ENCODE measurements at places on chromosomes 2 and 18.

DNA sequence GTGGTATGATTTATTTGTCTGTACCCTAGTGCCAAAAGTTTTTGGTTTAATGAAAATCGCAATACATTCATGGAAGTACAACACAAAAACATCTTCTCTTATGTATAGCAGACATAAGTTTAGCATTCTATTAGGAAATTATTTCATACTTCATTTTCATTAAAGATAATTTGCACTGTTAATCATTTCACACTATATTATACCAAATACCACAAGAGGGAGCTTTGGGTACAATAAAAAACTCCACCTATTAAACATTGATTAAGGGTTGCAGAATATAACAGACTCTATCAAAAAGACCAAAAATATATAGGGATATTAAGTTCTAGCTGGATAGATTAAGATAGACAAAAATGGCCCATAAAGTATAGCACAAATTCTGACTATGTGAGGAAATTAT, 79.0 kb downstream of the SLC66A3 start:
- DNase-seq, result no peak

DNA sequence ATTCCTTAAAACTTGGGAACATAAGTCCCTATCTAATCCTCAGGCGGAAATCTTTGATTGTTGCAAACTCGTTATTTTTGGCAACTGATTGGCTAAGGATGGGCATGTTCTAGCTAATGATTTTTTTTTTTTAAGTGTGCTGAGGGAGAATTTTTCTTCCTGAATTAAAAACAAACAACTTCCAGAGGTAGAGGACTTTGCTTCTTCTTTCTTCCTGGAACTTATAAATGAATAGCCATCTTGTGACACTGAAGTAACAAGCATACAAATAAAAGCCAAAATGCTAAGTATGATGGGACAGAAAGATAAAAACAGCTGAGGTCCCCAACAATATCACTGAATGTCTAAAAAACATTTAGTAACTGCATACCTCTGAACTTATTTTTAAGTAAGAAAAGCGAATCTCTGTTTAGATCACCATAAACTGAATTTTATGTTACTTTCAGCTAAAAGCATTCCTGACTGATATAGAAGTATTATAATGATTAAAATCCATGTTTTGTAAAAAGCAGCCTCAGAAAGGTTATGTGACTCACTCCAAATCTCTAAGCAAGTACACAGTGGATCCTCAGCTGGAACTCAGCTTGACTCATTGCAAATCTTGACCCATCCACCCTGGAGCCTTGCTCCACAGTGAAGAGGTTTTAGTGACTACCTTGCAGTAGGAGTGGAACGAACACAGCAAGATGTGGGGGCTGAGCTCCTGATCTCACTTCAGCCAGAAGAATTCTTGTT, 344.4 kb downstream of the CLIP4 start:
- peak; percentile 40 for DNase-seq

DNA sequence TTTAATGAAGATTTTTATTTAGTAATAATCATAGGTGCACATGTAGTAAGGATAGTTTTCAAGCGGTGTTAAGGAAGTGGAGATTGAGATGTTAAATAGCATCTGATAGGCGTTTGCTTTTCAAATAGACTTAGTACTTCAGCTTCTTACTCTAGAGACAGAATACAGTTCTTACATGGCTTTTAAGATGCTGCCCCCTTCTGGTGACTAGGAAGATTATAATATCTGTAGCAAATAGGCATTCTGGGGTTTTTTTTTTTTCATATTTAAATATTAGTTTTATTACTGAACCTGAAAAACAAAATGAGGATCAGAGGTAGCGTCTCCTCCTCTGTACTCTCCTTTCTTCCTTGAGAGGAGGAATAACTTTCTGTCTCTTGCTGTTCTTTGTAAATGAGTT, 100.2 kb downstream of the AGAP1 start:
- DNase-seq, result peak; percentile 61

- no peak for DNase-seq
Measured at GRCh38 chr18:76589316-76589715, 94.3 kb upstream of the ZNF516 start.

- no peak for DNase-seq
Measured at GRCh38 chr2:38494394-38494793, 108.3 kb downstream of the HNRNPLL start.

DNA sequence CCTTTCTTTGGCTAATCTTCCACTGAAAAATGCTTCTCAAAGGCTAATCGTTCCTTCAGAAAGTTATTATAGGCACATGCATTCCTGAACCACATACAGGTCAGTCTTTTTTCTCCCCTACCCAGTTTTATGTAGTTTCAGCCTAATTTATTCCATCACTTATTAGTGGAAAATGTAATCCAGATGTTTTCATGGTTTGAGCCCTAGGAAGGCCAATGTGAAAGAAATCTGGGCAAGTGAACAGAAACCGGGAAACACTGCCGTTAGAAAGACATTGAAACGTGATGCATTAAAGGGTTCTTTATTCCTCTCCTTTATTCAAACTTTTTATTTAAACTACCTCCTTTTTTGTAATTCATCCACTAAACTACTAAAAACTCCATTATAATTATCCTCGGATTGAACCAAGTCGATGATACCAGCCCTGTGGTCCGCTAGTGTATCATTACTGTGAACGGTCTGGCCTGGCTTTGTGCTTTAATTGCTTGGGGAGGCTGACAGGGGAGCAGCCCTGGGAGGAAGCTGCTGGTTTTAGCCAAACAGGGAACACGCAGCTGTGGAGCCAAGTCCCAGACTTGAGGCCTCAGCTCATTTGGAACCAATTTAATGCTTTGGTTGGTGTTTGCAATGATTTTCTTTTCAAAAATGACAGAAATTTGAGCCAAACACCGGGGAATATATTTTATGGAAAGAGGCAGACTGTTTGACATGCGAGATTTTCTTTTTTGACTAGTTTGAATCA, 149.2 kb downstream of the ARHGAP28 start:
- no peak for DNase-seq

DNA sequence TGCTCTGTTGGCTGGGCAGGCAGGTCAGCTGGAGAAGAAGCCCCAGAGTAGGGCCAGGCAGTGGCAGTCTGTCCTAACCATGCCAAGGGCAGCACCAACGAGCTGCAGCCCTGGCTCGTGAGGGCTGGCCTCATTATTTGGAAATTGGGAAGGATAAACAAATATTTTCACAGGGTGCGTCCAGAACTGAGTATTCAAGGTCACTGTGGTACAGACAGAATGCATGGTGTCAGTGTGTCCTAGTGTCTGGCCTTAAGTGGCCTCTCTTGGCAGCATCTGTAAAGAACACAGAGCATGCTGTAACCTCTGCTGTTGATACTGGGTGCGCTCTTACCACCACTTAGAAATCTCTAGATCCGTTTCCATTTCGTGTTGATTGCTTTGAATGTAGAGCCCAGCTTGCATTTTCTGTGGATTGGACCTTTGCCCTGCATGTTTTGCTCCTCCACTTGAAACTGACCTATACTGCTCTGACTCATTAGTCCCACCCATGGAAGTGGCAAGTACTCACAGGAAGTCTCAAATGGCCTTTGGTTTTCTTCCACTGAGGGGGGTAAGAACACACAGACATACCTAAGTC, 88.2 kb downstream of the GREB1L start:
- no peak for DNase-seq

- no peak for DNase-seq
Measured at GRCh38 chr2:55010915-55011314, 39.3 kb downstream of the RTN4 start.

DNA sequence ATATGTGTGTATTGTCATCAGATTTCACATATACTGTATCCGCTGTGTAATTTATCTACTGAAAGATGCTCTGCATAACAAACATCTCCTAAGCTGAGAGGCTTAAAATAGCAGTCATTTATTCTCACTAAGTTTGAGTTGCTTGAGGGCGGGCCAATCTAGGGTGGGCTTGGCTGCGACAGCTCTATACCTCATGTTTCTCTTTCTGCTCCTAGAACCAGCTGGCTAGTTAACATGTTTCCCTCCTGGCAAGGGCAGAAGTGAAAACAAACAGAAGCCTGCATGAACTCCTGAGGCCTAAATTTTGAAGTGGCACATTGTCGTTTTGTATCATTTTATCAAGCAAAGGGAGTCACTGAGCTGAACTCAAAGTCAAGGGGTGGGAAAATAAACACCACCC, 585.0 kb upstream of the VRK2 start:
- DNase-seq, result no peak

DNA sequence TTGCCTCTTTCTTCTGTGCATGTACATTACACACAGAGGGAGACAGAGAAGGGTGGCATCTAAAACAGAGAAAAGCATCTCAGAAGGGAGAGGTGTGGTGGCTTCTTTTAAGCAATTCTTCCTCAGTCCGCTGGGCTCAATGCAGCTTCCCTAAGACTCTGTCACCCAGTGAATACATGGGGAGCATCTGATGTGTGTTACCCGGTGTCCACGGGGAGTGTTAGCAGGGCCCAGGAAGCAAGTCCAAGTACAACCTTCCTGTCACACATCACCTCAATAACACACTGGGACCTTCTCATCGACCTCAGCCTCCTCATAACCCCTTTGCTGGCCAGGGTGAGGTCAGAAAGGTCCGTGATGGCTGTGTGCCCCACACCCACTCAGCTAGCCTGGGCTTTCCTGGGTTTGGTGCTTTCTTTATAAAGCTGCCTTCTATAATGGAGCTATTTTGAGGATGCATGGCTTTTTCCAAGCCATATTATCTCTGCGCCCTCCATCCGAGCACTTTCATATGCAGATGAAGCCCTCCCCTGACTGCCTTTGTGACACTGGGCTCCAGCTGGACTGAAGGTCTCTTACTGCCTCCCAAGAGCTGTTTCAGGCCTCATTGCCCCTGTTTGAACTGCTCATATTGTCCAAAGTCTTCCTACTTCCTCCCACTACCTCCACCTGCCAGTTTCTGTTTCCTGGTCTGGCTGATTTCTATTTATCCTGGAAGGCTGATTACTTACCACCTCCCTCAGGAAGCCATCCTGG, 21.4 kb downstream of the TNFRSF11A start:
- DNase-seq, result no peak

- DNase-seq, result no peak
Measured at GRCh38 chr2:18180912-18181311, 302.4 kb downstream of the KCNS3 start.

DNA sequence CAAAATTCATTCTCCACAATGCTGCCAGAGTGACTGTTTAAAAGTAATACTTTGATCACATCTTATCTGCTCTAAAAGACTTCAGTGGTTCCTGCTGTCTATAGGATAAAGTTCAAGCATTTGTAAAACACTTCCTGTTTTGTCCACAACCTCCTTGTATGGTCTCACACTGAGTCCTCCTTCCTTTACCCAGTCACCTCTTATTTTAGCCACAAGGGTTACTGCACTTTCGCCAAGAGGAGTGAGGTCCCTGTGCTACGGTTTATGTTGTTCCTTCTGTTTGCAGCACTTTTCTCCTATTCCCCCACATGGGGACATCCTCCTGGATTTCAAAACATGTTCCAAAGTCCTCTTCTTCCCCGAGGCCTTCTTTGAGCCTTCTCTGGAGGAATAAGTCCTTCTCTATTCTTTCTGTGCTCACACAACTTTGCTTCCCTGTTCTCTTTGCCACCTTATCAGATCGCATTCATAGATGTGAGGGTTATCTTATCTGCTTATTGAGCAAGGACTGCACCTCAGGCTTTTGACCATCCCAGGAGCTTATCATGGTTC, 112.2 kb upstream of the NABP1 start:
- no peak for DNase-seq

GRCh38 chr2:52035391-52035790, 1003.5 kb upstream of the NRXN1 start:
- no peak for DNase-seq

- no peak for DNase-seq
Measured at GRCh38 chr18:10768221-10768620, 242.4 kb downstream of the NAPG start.

GRCh38 chr18:66013969-66014368, 263.2 kb downstream of the CDH7 start:
- no peak for DNase-seq

DNA sequence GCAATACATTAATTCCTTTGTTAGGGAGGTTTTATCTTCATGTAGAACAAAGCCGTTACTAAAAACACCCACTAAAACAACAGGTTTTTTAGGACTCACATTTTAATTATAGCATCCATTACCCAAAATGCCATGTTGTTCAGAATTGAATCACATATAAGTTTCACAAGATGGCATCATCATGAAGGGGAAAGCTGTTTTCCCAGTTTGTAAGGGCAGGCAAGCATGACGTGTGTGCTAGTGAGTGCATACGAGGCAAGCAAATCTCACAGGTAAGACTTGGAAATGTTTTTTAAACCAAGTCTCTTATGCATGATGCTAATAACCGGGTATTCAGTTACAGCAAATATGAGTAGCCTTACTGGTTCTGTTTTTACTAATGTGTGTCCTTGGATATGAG, 111.8 kb upstream of the NFATC1 start:
- no peak for DNase-seq

GRCh38 chr2:192416060-192416459, 221.3 kb upstream of the TMEFF2 start:
- DNase-seq, result no peak

DNA sequence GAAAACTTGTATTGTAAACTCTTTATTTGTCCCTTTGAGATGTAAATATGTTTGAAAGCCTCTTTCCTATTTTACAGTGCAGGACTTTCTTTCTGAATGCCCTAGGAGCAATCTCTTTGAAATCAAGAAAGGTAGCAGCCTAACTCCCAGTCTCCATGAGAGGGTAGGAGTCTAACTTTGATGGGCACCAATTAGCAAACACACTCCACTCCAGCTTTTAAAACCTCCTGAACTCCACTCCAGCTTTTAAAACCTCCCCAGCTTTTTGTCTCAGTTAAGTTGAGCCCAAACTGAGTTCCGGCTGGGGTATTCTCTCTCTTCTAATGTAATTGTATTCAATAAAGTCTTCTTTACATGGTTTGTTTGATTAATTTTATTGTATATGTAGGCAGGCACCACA, 493.7 kb upstream of the CDH7 start:
- DNase-seq, result no peak

DNA sequence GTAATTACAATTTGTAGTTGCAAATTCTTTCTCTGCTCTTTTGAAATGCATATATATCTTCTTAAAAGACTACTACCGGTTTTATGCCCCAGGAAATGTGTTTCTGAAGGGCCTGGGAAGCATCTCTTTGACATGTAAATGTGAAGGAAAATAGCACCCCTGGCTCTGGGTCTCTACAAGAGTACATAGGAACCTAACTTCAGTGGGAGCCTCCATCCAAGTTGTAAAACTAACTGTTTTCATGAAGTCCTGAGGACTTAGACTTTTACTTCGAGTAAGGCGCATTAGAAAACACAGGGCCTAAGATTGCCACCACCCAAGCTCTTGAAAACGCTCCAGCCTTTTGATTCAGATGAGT, 99.4 kb downstream of the CBLN2 start:
- no peak for DNase-seq

DNA sequence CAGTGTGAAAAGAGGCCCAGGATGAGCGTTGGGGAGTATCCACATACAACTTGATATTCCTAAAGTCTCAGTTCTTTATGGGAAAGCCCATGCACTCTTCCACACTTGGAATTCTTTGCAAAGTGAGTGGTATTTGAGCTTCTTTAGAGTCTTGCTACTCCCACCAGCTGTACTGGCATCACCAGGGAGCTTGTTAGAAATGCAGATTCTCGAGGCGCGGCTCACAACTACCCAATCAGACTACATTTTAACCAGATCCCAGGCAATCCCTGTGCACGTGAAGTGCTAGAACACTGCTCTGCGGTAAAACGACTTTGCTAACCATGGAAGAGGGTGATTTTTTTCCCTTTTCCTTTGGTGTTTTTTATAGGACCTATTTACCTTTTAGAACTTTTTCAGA, 184.7 kb downstream of the NEDD4L start:
- no peak for DNase-seq

GRCh38 chr2:206701952-206702605, 16.1 kb downstream of the DYTN start:
- no peak for DNase-seq

- DNase-seq, result no peak
Measured at GRCh38 chr2:189304360-189304759, 124.8 kb upstream of the COL5A2 start.
